Neural crest cell (in vitro differentiated cells): ENCODE measurements at places on chromosomes 12 and 14. TPM values are rescaled to one million over a fixed set of nuclear protein-coding genes. Genes with fewer than 3 reads are reported as not detected.

DNA sequence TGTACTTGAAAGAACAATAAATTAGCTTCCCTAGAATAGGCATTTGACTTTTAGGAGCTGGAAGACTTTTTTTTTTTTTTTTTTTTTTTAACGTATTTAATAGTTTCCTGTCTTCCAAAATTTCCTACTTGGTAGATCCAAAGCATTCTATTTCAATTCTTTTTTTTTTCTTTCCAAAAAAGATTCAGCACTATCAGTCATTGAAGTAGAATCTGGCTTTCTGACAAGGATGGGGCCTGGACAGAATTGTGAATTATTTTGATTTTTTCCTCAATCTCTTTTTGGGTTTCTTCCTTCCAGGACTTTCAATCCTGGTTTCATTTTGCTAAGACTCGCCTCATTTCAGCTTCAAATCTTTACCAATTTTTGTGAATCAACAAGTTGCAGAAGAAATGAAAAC, 21.2 kb downstream of the GNG2 start:
- no peak overlapping the region for H3K4me3 ChIP-seq
- no peaks in the 10 kb centered on the region for H3K27me3 ChIP-seq
- H3K4me1 ChIP-seq: peaks cover 49% of the 10 kb centered on the region
- peaks cover 23% of the 10 kb centered on the region for H3K36me3 ChIP-seq
- H3K27ac ChIP-seq: no peak overlapping the region
- no peak for DNase-seq

- no peak overlapping the region for H3K4me3 ChIP-seq
- no peaks in the 10 kb centered on the region for H3K36me3 ChIP-seq
- no peaks in the 10 kb centered on the region for H3K27me3 ChIP-seq
- H3K27ac ChIP-seq: no peak overlapping the region
Observed at GRCh38 chr12:92297405-92297804, 151.8 kb upstream of the BTG1 start.

DNA sequence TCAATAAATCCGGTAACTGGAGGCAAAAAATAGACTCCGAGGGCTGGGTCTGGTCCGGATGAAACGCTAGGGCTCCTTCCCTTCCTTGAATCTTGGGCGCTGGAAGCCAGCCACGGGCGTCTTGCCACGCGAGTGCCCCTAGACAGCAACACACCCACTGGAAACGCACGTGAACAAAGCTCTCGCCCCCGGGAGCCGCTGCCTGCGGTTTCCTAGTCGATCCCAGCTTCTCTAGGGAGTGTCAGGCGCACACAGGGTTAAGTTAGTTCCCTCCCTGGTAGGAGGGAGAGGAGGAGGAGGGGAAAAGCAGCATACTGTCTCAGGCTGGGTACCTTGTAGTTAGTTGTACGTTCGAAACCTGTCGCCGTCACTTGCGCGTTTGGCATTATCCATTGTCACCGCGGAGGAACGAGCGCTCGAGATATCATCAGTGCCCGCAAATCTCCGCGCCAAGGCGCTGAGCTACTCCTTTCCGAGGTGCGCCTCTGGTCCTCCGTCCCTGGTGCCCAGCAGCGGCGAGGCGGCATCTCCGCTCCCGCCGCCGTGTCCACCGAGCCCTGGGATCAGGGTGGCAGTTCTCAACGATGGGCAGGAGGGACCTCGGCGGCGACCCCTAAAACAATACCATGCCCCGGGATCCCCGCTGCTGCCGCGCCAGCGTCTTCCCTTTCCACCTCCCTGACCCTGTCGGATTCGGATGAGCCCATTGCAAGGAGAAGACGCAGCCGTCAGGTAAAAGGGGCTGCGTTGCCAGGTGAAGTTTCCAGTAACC, at the start of gene FLRT2:
TSS of gene FLRT2 (plus strand) at position 342 of the 772 bp plus-strand sequence. CDS start 91,371 bp downstream, outside the sequence.
- H3K4me3 ChIP-seq: peak within 1 kb of the TSS; percentile 94
- DNase-seq: peak; percentile 25
- H3K27me3 ChIP-seq: peaks cover 70% of the 10 kb centered on the region
- H3K36me3 ChIP-seq: no peaks in the 10 kb centered on the region

- no peak overlapping the region for H3K4me3 ChIP-seq
- H3K27ac ChIP-seq: no peak overlapping the region
- DNase-seq: no peak
Observed at GRCh38 chr14:26775765-26776563, 178.1 kb upstream of the NOVA1 start.

DNA sequence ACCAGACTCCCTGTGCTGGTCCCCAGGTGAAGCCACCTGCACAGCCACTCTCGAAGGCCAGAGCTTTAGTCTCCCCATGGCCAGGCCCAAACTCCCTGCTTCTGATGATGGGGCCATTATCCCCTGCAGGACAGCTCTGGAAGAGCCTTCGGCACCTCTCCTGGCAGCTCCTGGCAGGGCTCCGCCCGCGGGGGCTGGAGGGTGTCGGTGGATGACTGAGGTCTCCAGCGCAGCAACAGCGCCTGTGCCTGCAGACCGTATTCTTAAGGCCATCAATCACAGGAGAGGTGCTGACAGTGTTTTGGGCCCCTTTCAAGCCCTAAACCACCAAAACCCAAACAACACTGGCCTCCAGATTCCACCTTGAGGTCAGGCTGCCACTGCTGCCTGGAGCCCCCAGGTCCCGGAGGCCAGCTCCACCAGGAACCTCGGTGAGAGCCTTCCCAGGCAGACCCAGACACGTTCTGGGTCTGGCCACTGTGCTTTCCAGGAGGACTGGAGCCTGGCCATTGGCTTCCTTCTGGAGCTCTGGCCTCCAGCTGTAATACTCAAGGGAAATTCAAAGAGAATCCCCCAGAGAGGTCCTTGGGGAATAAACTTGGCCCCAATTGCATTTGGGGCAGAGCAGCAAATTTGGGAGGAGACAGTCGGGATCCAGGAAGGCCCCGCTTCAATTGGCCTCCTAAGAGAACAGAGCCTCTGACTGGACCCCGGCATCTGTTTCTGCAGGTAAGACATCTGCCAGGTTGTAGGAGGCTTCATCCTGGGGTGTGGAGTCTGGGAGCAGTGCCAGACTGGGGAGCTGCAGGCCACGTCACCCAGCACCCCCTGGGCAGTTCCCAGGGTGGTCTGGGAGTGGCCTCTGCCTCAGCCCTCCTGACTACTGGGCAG, 210.6 kb upstream of the RTL1 start:
- peaks cover 23% of the 10 kb centered on the region for H3K4me1 ChIP-seq
- H3K27me3 ChIP-seq: no peaks in the 10 kb centered on the region
- H3K36me3 ChIP-seq: no peaks in the 10 kb centered on the region
- no peak overlapping the region for H3K4me3 ChIP-seq
- no peak for DNase-seq
- H3K27ac ChIP-seq: no peak overlapping the region

DNA sequence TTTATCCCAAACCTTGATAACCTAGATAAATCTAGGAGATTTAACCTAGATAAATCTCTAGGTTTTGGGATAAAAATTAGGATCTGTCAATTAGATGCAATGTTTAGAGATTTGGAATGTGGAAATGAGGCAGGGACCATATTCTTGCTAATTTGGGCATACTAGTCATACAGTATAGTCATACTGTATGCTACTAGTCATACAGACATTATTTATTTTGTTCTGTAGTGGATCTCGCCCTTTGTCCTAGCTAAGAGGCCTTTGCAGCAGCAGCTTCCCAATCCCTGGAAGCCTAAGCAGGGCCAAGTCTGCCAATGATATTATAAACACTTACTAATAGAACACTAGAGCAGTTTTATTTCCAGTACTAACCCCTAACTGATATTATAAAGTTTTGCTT, 136.4 kb downstream of the CEP128 start:
- peaks cover 33% of the 10 kb centered on the region for H3K36me3 ChIP-seq
- H3K4me1 ChIP-seq: no peaks in the 10 kb centered on the region
- no peak overlapping the region for H3K4me3 ChIP-seq
- no peak for DNase-seq
- H3K27me3 ChIP-seq: no peaks in the 10 kb centered on the region
- H3K27ac ChIP-seq: no peak overlapping the region

- H3K36me3 ChIP-seq: peaks cover 19% of the 10 kb centered on the region
- H3K4me1 ChIP-seq: peaks cover 68% of the 10 kb centered on the region
- no peak overlapping the region for H3K27ac ChIP-seq
- H3K27me3 ChIP-seq: no peaks in the 10 kb centered on the region
- no peak for DNase-seq
Observed at GRCh38 chr14:69928111-69928523, 48.9 kb downstream of the SMOC1 start.

GRCh38 chr14:88322504-88323085, 474 bp downstream of the KCNK10 start:
- no peaks in the 10 kb centered on the region for H3K36me3 ChIP-seq
- no peak overlapping the region for H3K27ac ChIP-seq
- peaks cover 31% of the 10 kb centered on the region for H3K4me1 ChIP-seq
- no peak overlapping the region for H3K4me3 ChIP-seq

CCDC175 gene
- total RNA-seq: 0.19 and 0.25 TPM in 2 replicates
